ENCODE measurements at places on chromosomes 7 and 10.

GRCh38 chr7:48540746-48541145, 369.5 kb downstream of the ABCA13 start:
- no peaks in the 10 kb centered on the region for H3K27me3 ChIP-seq
- no peaks in the 10 kb centered on the region for H3K36me3 ChIP-seq
- no peaks in the 10 kb centered on the region for H3K4me1 ChIP-seq
- no peak overlapping the region for H3K4me3 ChIP-seq
- DNase-seq = no peak

- H3K4me3 ChIP-seq = no peak overlapping the region
- DNase-seq = no peak
- no peak overlapping the region for H3K27ac ChIP-seq
Observed at GRCh38 chr10:123527151-123527550, 139.0 kb upstream of the GPR26 start.

DNA sequence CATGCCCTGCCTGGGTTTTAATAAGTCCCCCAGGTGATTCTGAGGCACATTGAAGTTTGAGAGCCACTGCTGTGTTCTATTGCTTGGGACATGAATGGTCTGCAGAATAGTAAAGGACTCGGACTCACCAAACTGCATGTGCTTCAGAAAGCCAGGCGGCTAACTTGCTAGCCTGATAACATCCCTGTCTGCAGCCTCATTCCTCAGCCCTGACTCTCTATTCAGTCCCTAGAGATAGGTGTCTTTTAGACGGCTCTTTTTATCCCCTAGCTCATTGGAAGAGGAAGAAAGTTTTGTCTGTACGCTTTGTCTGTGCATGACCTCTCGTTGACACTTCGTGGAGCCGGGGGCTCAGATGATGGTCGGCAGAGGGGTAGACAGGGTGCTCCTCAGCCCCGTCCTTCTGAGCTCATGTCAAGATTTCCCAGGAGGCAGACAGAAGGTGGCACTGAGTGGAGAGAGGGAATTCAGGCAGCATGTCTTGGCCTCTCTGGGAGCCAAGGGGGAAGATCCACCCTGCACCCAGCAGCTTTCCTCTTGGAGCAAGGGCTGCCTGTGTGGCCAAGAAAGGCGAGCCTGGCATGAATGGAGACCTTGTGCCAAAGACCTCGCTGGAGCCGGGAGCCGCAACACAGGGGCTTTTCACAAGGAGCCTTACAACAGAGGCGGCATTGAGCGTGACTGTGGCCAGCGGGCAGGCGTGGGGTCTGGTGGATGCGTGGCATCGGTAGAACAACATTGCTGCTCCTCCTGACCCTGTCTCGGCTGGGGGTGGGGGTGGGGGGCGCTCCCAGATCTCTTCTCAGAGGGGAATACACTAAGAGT, 51.1 kb upstream of the PODXL start:
- H3K4me1 ChIP-seq = peaks cover 18% of the 10 kb centered on the region
- no peaks in the 10 kb centered on the region for H3K36me3 ChIP-seq
- no peaks in the 10 kb centered on the region for H3K27me3 ChIP-seq
- H3K4me3 ChIP-seq = no peak overlapping the region
- no peak overlapping the region for H3K27ac ChIP-seq

DNA sequence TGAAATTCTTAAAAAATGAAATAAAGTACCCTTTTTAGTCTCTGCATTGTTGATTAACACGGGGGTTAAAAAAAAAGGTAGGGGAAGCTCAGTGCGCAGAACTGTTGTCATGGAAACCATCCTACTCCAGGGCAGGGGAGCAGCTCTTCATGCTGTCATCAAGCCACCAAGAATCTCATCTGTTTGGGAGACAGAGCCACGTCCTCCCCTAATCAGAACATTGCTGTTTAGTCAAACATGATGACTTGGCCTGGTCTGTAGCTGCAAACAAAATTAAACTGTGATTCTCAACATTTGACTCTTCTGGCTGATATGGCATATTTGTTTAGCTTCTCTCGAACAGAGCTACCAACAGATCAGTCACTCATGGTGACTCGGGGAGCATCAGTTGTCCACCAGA, 254.4 kb upstream of the KLF14 start:
- H3K4me3 ChIP-seq = no peak overlapping the region
- H3K27ac ChIP-seq = peak overlapping the region; percentile 39
- no peak for DNase-seq
- no peaks in the 10 kb centered on the region for H3K27me3 ChIP-seq
- no peaks in the 10 kb centered on the region for H3K36me3 ChIP-seq

All from gastrocnemius medialis (tissue), 4 donors.